Dermis lymphatic vessel endothelial cell (primary cell): ENCODE measurements at places on chromosomes 11 and 22. TPM values are rescaled to one million over a fixed set of nuclear protein-coding genes. Genes with fewer than 3 reads are reported as not detected.

Gene SEPTIN5
- 28.1 and 36.5 TPM in 2 replicates for total RNA-seq

Gene RNF26
- total RNA-seq: 2.1 and 2.3 TPM in 2 replicates

Gene KRTAP5-8
- total RNA-seq: not detected in 2 replicates

Gene JAM3
- 5.1 and 5.8 TPM in 2 replicates for total RNA-seq

Gene OR10A6
- not detected in 2 replicates for total RNA-seq

Gene MTA2
- total RNA-seq: 170 and 194 TPM in 2 replicates

Gene UBQLN3
- total RNA-seq: 0.09 TPM in 1 of 2 replicates, not detected in the other

Gene OR4S2
- total RNA-seq: not detected in 2 replicates

Gene CHCHD10
- 6.5 and 11.8 TPM in 2 replicates for total RNA-seq

Gene VWCE
- total RNA-seq: 1.1 and 1.3 TPM in 2 replicates

Gene APOL1
- total RNA-seq: 0.34 and 1.5 TPM in 2 replicates

Gene GLB1L2
- under 0.01 and 0.34 TPM in 2 replicates for total RNA-seq

Gene OR51E2
- not detected in 2 replicates for total RNA-seq

Gene OR2AG1
- total RNA-seq: not detected in 2 replicates

Gene ELFN2
- total RNA-seq: under 0.01 TPM in 1 of 2 replicates, not detected in the other

Gene SNX15
- 7.5 and 9.9 TPM in 2 replicates for total RNA-seq

Gene TTC36
- total RNA-seq: 0.34 and 0.76 TPM in 2 replicates

Gene PARVG
- 0.11 and 0.52 TPM in 2 replicates for total RNA-seq

Gene KCNE3
- 0.11 and 0.34 TPM in 2 replicates for total RNA-seq

Gene NRXN2
- not detected in 2 replicates for total RNA-seq

Gene MAPK8IP2
- 0.22 and 0.26 TPM in 2 replicates for total RNA-seq

Gene HRAS
- 34.2 and 39.2 TPM in 2 replicates for total RNA-seq

Gene FXYD6
- 3.7 and 11.3 TPM in 2 replicates for total RNA-seq

Gene TRPC6
- total RNA-seq: 10.3 and 44.4 TPM in 2 replicates

Gene FOLR1
- not detected in 2 replicates for total RNA-seq

Gene MS4A7
- total RNA-seq: not detected in 2 replicates
